ENCODE measurements at places on chromosomes 5 and 9.

DNA sequence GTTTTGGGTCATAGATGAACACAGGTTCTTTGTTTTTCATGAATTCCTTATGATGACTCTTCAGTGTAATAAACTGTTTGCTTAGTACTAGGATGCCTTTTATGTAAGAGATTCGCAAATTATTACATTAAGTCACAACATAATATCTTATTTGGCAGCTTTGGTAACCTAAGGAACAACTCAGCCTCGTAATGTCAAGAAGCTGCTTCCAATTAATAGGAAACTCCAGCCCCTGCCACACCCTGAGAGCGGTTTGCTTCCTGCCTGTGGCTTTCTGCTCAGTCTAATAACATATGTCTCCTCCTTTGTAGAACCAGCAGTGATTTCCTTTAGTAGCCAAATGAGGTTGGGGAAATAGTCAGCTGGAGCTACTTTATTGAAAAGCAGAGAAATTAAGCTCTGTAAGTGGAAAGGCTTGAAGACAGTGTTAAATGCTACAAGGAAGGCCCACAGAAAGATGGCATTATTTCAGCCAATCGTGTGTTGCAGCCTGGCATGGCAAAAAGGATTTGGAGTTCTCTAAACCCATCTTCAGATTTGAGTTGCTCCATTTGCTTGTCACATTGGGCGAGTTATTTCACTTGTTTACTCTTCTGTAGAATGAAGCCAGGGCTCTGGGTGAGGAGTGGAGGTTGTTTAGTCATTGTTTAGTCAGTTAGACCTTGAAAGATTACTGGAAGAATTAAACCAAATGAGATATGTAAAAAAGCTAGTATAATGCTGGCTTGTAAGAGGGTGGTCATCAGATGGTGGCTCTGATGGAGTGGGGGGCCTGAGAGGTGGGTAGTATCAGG lies 54.1 kb downstream of the MTAP start:
- ATAC-seq = no peak

DNA sequence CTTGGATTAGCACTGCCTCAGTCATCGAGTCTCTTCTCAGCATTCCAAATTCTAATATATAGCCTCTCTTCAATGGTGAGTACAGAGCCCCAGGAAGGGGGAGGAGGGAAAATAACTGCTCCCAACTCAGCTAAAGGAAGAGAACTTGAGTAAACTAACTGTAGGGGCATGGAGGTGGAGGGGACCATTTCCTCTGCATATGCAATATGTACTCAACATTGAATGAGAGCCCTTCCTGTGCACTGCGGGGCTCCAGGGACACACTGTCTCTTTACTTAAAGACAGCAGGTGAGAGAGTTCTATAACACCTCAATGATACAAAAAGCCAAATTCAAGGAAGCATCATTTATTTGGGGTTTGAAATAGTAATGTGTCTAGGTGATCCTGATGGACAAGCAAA lies 75.1 kb downstream of the GNAQ start:
- ATAC-seq = no peak

DNA sequence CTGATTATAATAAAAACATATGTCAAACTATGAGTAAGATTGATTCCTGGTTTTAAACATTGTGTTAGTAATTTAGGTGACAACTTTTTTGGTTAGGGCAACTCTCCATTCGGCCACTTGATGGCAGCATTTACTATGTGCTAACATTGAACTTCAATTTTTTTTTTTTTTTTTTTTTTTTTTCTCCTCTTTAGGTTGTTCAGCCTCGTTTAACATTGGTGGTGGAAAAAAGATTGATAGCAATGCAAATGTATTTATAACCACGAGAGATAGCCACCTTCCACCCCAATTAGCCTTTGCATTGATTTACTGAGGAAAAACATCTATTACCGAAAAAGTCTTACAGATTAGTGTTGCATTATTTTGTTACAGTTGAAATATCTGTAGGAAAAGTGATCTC lies 159.1 kb downstream of the CSNK1G3 start:
- no peak for ATAC-seq

DNA sequence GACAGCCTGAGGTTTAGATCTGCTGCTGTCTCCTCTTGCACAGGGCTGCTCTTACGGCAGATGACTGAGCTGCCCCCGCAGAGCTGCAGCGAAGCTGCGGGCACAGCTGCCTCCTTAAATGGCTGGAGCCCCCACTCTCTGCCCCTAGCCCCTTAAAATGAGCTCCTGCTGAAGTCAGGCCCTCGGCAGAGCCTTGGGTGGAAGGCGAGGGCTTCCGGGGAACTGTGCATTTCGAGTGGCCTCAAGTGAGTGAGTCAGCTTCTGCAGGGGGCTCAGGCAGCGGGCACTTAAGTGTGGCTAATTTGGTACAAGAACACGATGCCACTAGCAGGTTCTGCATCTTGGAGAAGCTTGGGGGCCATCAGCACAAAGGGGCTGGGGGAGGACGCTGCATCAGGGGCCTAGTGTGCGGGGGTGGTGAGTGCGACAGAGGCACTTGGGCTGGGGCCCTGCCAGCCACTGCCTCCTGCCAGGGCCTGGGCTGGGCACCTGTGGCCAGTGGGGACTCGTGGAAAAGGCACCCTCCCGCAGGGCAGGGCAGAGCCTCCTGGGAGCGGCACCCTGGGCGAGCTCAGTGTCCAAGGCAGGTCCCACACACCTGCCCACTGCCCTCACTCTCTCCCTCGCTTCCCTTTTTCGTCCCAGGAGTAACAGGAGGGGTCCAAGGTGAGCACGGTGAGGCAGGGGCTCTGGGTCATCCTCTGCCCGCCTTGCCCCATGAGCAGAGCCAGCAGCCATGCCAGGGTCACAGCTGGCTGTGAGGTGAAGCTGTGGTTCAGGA lies 28.8 kb upstream of the RNU6ATAC start:
- no peak for ATAC-seq

GRCh38 chr5:115186794-115187193 lies 17.1 kb upstream of the TRIM36 start:
- ATAC-seq = no peak

GRCh38 chr9:121567500-121568342 lies 68.1 kb upstream of the GGTA1 start:
- ATAC-seq = peak; percentile 32

GRCh38 chr9:113787871-113788270 lies 88.2 kb upstream of the ZNF618 start:
- no peak for ATAC-seq

DNA sequence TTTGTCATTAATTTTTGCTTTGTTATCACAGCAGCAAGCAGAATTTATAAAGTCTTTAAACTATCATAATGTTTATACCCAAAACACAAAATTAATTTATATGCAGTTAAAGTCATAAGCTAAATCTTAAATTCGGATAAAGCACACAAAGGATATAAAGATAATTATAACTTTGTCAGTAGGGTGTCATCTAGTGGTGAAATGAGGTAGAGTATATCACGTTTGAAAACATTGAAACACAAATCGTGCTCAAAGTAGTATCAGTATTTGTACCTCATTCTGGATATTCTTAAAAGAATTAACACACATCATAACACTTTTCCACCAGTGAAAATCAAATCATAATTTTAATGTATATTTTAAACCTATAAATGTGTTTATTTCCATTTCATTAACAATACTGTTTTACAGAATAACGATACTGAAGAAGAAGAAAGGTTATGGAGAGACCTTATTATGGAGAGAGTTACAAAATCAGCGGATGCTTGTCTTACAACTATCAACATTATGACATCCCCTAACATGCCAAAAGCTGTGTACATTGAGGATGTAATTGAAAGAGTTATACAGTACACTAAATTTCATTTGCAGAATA lies 129.5 kb downstream of the NIPBL start:
- no peak for ATAC-seq

DNA sequence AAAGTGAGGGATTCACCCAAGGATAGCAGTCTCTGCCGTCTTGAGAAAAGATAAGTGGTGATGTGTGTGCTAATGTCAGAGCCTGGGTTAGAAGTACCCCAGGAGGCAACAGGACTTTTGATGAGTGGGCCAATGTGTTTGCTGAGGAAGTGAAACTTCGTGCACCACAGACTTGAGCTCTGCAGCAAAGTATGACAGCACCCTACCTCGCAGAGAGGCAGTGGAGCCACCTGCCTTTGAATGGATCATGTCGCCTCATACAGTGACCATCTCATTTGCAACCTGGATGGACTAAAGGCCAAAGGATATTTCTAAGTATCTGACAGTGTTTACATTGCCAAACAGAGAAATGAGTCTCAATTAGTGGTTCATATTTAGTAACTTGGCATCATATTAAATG lies 593.9 kb upstream of the GRAMD2B start:
- no peak for ATAC-seq

DNA sequence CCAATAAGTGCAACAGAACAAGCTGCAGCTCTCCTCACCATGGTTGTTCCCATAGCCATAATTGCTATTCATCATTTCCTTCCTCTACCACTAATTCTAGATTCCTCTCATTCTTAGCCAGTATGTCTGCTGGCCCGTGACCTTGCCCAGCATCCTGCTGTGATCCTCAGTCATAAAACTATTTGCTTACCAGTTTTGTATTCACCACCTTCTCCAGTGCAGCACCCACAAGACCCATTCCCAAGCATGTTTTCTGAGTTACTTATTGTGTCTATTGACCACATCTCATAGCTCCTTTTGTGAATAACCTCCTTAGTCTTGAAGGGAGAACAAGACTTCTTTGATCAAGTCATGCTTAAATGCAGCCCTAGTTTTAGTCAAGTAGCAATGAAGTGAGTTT lies 488.0 kb upstream of the CTNND2 start:
- no peak for ATAC-seq

DNA sequence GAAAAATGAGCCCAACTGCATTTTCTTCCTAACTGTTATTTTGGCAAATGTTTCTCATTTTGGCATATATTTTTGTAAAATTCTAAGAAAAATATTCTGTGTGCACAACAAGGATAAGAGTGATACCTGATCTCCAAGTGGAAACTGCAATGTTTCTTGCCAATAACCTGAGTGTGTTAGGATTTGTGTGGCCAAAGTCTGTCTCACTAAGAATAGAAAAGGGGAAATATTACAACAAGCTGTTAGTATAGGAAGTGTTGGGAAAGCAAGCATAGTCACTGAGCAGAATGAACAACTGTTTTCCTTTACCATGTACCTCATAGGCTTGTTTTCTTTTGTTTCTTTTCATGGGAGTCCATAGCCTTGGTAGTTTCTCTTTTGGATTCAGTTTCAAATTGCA lies 624.2 kb downstream of the MTRR start:
- ATAC-seq = no peak

DNA sequence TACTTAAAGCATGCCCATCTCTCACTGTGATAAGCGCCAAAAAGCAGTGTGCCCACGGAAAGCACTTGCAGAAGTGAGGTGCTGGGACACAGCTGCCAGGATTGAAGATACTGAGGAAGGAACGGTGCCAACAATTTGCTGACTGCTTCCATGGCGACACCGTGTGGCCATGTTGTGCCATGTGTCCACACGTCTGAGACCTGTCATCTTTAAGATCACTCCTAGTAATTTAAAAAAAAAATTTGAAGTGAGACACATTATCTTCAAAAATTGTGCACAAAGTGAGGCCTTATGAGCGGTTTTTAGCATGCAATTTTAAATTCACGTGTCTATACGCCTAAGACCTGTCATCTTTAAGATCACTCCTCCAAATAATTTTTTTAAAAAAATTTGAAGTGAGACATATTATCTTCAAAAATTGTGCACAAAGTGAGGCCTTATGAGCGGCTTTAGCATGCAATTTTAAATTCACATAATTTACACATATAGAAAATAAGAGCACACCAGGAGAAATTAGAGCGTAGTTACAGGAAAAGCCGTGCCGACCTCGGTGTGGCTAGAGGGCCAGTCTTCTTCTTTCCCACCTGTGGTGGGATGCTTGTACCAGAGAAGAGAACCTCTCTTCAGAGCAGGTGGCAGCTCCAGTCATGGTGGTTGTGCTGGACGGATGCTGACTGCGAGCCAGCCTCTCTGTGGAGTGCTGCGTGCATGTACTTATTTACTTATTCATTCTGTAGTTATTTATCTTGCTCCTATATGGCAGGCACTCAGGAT lies 21.4 kb upstream of the FLT4 start:
- ATAC-seq = no peak

GRCh38 chr9:91276513-91276912 lies 85.2 kb downstream of the AUH start:
- ATAC-seq = no peak

DNA sequence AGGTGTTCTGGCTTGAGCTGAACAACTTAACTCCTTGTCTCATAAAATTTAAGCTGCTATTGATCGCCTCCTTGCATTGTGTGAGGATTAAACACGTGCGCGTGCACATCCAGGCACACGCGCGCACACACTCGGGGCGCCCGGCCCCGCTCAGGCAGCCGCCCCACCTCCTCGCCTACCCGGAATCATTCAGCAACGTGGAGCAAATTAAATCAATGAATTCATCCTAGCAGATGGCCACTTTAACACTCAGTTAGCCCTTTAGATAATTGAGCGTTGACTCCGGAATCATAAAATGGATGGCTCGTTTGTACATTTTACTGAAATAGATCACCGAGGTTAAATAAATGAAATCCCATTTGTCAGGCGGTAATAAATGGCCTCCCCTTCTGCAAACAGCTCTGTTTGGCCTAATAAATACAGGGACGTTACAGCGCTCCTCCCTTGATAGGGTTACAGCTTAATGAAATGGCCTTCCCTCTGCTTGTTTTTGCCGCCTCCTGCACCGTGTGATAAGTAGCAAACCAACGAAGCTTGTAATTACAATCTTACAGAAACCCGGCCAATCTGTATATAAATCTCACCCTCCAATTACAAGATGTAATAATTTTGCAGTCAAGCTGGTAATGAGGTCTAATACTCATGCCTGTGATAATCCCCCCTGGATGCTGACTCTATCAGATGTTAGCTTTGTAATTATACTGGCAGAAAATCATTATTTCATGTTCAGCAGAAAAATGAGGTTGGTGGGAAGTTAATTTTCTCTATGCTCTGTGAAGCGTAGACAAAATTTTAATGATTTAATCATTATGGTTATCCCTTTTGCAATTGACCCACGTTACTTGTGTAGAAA lies 229.7 kb upstream of the IRX4 start:
- no peak for ATAC-seq

DNA sequence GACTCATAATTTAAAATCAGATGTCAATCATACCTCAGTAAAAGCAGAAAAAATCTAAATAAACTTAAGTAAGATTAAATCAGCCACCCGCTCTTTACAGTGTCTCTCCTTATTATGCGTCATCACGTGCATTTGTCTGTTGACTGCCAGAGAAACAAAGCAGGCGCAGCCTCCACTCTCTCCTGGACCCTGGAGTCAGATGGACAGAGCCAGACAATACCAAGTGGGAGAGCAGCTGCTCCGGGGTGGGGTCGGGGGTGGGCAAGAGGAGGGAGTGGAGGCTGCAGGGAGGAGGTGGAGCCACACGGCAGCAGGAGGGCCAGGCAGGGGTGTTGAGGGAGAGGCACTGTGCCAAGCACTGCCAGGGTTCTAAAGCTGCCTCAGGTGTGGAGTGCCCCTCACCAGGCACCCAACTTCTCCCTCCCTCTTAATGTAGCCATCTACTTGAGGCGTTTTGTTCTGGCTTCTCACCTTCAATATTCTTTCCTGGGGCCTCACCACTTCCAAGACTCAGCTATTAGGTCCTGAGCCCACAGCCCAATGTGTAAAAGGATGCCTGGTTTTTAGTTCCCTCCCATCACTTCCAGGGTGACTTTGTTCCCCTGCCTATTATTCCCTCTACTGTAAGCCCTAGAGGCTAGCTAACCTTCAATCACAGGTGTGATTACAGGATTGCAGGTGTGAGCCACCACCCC lies 96.3 kb downstream of the GLDC start:
- no peak for ATAC-seq

Data from gastroesophageal sphincter (tissue), 4 donors.